ENCODE measurements at places on chromosomes 2 and 18.

GRCh38 chr2:234682492-234683228 is 185.8 kb upstream of the ARL4C start:
- no peaks in the 10 kb centered on the region for H3K4me1 ChIP-seq
- H3K36me3 ChIP-seq, result no peaks in the 10 kb centered on the region
- no peak overlapping the region for H3K27ac ChIP-seq
- H3K27me3 ChIP-seq, result no peaks in the 10 kb centered on the region
- H3K4me3 ChIP-seq, result no peak overlapping the region
- no peak for DNase-seq

- peaks cover 6% of the 10 kb centered on the region for H3K4me1 ChIP-seq
- no peaks in the 10 kb centered on the region for H3K36me3 ChIP-seq
Observed at GRCh38 chr2:118671701-118672454, 175.6 kb downstream of the EN1 start.

DNA sequence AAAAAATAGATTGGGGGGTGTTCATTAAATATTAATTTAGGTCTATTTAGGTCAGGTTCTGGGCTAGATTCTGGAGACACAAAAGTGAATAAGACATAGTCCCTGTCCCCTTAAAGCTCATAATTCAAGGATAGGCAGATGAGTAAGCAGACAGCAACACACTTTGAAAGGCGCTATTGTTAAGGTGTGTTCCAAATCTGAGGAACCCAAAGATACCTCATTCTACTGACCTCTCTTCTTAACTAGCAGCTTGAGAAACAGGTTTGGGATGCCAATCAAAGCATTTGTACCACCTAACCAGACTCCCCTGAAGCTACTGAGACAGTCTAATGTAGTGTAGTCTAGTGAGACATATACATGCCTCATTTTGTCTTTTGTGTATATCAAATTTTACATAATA is 34.8 kb downstream of the SEMA4F start:
- H3K4me3 ChIP-seq, result no peak overlapping the region
- no peak for DNase-seq
- H3K36me3 ChIP-seq, result no peaks in the 10 kb centered on the region
- peaks cover 3% of the 10 kb centered on the region for H3K4me1 ChIP-seq

DNA sequence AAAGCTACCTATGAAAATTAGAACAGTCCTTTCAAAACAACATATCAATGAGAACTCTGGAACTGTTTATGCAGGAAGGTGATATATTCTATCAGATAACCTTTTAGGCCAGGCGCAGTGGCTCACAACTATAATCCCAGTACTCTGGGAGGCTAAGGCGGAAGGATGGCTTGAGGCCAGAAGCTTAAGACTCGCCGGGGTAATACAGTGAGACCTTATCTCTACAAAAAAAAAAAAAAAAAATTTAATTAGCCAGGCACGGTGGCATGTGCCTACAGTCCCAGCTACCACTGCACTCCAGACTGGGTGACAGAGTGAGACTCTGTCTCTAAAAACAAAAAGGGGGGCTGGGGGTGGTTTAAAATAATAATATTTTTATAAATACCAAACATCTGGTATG is 77.9 kb downstream of the OSBPL1A start:
- no peaks in the 10 kb centered on the region for H3K36me3 ChIP-seq
- DNase-seq, result peak; percentile 29
- peaks cover 4% of the 10 kb centered on the region for H3K4me1 ChIP-seq

GRCh38 chr18:5744659-5745058 is 150.7 kb downstream of the TMEM200C start:
- no peaks in the 10 kb centered on the region for H3K36me3 ChIP-seq
- H3K27ac ChIP-seq, result no peak overlapping the region
- H3K4me3 ChIP-seq, result no peak overlapping the region

- H3K27me3 ChIP-seq, result no peaks in the 10 kb centered on the region
- no peak for DNase-seq
- no peaks in the 10 kb centered on the region for H3K36me3 ChIP-seq
- no peak overlapping the region for H3K27ac ChIP-seq
Observed at GRCh38 chr18:35122586-35123224, 81.5 kb downstream of the MAPRE2 start.

GRCh38 chr18:2894131-2894840 is 47.5 kb downstream of the EMILIN2 start:
- no peak overlapping the region for H3K4me3 ChIP-seq
- H3K27ac ChIP-seq, result no peak overlapping the region
- no peaks in the 10 kb centered on the region for H3K4me1 ChIP-seq
- H3K36me3 ChIP-seq, result no peaks in the 10 kb centered on the region
- no peak for DNase-seq
- no peaks in the 10 kb centered on the region for H3K27me3 ChIP-seq

GRCh38 chr2:164000176-164000575 is 264.4 kb upstream of the FIGN start:
- H3K27ac ChIP-seq, result no peak overlapping the region
- H3K36me3 ChIP-seq, result no peaks in the 10 kb centered on the region
- no peak overlapping the region for H3K4me3 ChIP-seq
- H3K27me3 ChIP-seq, result no peaks in the 10 kb centered on the region
- no peaks in the 10 kb centered on the region for H3K4me1 ChIP-seq
- DNase-seq, result no peak

DNA sequence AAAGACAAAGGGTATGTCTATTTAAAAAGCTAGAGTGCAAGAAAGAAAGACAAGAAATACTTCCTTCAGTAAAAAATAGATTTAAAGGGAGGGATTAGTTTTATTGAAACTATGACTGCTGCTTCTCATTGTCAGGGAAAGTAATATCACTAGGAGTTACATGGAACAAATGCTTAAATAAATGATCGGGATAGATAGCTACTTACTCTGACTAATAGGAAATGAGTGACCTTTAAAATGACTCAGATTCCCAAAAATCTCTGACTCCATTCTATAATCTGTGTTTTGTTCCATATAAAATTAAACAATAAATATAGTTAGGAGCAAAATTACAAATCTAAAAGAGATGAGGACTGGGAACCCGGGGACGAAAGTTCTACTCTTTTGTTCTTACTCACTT is 669.3 kb downstream of the NR4A2 start:
- DNase-seq, result no peak
- no peaks in the 10 kb centered on the region for H3K36me3 ChIP-seq
- H3K27me3 ChIP-seq, result no peaks in the 10 kb centered on the region

GRCh38 chr2:38394903-38395341 is 17.8 kb upstream of the ATL2 start:
- H3K27ac ChIP-seq, result no peak overlapping the region
- no peaks in the 10 kb centered on the region for H3K27me3 ChIP-seq
- no peak for DNase-seq
- no peaks in the 10 kb centered on the region for H3K4me1 ChIP-seq

DNA sequence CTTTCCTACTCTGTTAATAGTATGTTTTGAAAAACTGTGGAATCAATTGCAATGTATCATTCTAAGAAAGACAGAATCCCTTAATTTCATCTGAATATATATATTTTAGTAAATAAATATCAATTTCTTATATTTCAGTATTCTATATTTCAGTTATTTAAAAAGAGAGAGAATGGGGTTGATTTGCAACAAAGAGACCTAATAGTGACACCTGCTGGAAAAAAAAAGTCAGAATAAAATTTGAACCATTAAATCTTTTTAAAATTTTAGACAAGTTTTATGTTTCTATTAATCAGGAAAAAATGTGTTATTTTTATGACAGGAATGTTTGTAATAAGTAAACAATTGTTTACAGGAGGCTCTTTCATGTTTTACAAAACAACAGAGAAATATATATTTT is 20.7 kb upstream of the CCNT2 start:
- H3K27me3 ChIP-seq, result no peaks in the 10 kb centered on the region
- H3K27ac ChIP-seq, result no peak overlapping the region
- no peaks in the 10 kb centered on the region for H3K4me1 ChIP-seq
- DNase-seq, result no peak

- H3K27me3 ChIP-seq, result no peaks in the 10 kb centered on the region
- no peaks in the 10 kb centered on the region for H3K36me3 ChIP-seq
- no peaks in the 10 kb centered on the region for H3K4me1 ChIP-seq
- H3K4me3 ChIP-seq, result no peak overlapping the region
Observed at GRCh38 chr2:127049927-127050802, 56.8 kb downstream of the BIN1 start.

GRCh38 chr2:174450021-174450816 is 36.6 kb downstream of the GPR155 start:
- no peak for DNase-seq
- no peaks in the 10 kb centered on the region for H3K27me3 ChIP-seq
- H3K4me3 ChIP-seq, result no peak overlapping the region
- H3K4me1 ChIP-seq, result no peaks in the 10 kb centered on the region
- H3K27ac ChIP-seq, result no peak overlapping the region

DNA sequence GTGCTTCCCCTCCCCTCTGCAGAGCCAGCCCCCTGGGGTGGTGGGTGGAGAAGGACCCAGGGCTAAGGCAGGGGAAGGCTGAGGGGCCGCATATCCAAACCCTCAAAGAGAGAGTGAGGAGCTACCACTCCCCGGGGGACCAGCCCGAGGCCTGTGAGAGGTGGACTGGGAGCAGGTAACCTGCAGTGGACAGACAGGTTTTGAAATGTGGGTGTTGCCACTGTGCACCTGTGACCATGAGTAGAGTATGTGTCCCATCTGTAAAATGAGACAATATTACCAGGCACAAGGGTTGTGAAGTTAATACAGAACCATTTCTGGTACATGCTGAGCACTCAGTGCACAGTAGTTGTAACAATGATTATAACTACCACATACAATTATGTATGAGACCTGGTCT is 51.2 kb upstream of the POMC start:
- H3K4me1 ChIP-seq, result peaks cover 4% of the 10 kb centered on the region
- H3K27me3 ChIP-seq, result no peaks in the 10 kb centered on the region
- no peak for DNase-seq
- no peak overlapping the region for H3K4me3 ChIP-seq
- no peaks in the 10 kb centered on the region for H3K36me3 ChIP-seq

DNA sequence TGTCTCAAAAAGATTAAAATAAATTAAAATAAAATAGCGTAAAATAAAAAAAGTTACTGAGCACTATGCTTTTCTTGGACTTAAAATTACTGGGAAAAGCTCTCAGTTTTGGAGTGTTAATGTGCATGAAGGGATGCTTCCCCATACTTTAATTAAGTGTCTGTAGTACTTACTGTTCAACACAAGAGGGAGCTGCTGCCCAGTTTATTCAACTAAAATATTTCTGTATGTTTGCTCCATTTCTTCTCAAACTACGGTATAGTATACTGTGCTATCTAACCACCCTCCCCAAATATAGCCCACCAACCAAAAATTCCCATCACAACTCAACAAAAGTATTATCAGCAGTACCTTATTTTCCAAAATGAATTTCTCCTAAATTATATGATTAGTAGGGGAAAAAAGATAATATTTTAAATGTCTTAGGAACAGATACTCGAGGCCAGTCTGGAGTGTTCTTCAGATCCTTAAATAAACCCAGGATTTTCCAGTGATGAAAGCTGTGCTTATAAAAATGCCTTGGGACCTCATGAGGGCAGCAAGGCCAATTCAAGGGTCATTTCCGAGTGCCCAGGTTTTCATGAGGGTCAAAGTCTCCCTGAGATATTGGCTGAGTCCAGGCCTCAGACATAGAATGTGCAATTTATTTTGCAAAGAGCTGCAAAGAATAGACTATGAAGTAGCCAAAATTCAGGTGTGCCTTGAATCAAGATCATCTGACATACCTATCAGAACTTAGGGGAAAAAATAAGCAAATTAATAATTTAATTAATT is 64.1 kb downstream of the CHRNA1 start:
- H3K36me3 ChIP-seq, result no peaks in the 10 kb centered on the region
- H3K4me3 ChIP-seq, result no peak overlapping the region
- no peaks in the 10 kb centered on the region for H3K4me1 ChIP-seq
- no peak overlapping the region for H3K27ac ChIP-seq
- DNase-seq, result no peak

- H3K27ac ChIP-seq, result peak overlapping the region; percentile 93
- DNase-seq, result peak; percentile 86
- H3K4me3 ChIP-seq, result peak overlapping the region; percentile 97
Observed at GRCh38 chr2:37324536-37324785, 172 bp downstream of the PRKD3 start.

DNA sequence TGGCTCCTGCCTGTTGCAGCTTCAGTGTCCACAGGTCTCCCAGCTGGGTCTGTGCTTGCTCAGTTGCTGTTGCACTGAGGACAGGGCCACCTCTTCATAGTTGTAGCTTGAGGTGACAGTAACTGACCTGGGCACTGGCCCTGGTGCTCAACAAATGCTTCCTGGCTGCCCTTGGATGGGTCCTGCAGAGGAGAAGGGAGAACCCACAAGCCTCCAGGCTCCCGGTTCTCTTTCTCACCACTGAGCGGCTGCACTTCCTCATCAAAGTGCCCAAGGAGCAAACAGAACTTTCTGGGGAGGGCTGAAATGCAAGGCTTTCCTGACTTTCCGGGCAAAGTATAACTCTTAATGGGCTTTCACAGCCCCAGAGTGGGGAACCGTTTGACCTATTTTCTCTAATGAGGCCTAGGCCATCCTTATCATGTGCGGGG is 38.7 kb downstream of the LCT start:
- H3K4me1 ChIP-seq, result no peaks in the 10 kb centered on the region
- H3K27me3 ChIP-seq, result no peaks in the 10 kb centered on the region
- DNase-seq, result no peak
- H3K27ac ChIP-seq, result no peak overlapping the region
- H3K4me3 ChIP-seq, result no peak overlapping the region
- no peaks in the 10 kb centered on the region for H3K36me3 ChIP-seq

- no peak for DNase-seq
- no peak overlapping the region for H3K27ac ChIP-seq
- H3K4me1 ChIP-seq, result no peaks in the 10 kb centered on the region
- no peak overlapping the region for H3K4me3 ChIP-seq
- H3K36me3 ChIP-seq, result no peaks in the 10 kb centered on the region
- no peaks in the 10 kb centered on the region for H3K27me3 ChIP-seq
Observed at GRCh38 chr2:209788925-209789324, 17.3 kb downstream of the UNC80 start.

GRCh38 chr2:108691447-108691846 is 27.8 kb upstream of the RANBP2 start:
- H3K27me3 ChIP-seq, result no peaks in the 10 kb centered on the region
- no peaks in the 10 kb centered on the region for H3K36me3 ChIP-seq
- DNase-seq, result no peak
- no peaks in the 10 kb centered on the region for H3K4me1 ChIP-seq
- H3K27ac ChIP-seq, result no peak overlapping the region
- H3K4me3 ChIP-seq, result no peak overlapping the region

- H3K4me3 ChIP-seq, result no peak overlapping the region
- H3K36me3 ChIP-seq, result no peaks in the 10 kb centered on the region
- no peak overlapping the region for H3K27ac ChIP-seq
- H3K27me3 ChIP-seq, result peaks cover 4% of the 10 kb centered on the region
- peaks cover 16% of the 10 kb centered on the region for H3K4me1 ChIP-seq
Observed at GRCh38 chr2:11131166-11131920, 23.9 kb upstream of the SLC66A3 start.
